Upper lobe of right lung (tissue), 1 donor: ENCODE measurements at places on chromosomes 12 and 14. TPM values are rescaled to one million over a fixed set of nuclear protein-coding genes. Genes with fewer than 3 reads are reported as not detected.

DNA sequence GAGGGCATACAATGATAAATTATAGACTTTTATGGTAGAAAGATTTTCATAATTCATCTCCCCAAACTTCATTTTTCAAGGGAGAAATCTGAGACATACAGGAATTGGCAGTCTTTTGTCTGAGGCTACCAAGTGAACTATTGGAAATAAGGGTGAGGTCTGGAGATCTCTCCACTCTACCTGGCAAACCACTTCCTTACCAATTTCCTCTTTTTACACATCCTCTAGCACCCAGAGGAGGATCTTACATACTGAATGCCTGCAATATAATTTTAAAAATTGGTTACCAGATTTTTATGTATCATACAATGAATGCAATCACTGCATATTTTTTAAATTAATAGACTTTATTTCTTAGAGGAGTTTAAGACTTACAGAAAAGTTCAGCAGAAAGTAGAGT lies 6.6 kb downstream of the PDE6H start:
- no peak for DNase-seq
- H3K27ac ChIP-seq: no peak overlapping the region

DNA sequence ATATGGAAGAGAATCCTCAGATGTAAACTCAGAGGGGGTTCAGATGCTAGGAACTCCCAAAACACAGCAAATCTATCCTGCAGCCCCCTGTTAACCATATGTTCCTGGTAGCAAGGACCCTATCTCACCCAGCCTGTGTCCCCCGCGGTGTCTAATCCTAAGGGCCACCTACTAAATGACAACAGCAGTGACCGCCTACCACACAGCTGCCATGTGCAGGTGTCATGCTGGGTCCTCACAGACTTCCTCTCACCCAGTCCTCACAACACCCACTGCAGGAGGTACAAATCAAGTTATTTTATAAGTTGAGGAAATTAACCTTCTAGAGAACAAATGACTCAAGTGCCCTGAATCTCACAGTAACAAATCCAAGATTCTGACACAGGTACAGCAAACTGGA lies 73.9 kb downstream of the ITPK1 start:
- no peak overlapping the region for H3K4me3 ChIP-seq
- no peak for DNase-seq
- H3K36me3 ChIP-seq: no peaks in the 10 kb centered on the region

SLC17A8 gene
- 0.14 TPM for total RNA-seq

DNA sequence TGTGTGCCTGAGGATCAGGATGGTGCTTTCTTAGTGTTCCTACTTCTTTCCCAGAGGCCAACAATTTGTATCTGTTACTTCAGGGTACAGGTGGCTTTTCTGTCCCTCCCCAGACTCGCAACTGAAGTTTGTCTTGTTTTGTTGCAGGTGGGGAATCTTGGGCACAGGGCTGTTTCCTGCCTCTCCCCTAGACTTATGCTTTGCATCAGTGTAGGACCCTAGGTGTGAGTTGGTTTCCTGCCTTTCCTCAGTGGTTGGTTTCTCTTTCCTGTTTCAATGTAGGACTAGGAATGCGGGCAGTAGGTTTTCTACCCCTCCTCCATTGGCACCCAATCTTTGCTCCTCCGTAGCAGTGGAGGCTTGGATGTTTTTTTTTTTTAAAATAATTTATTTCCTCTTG lies 87.0 kb downstream of the TRMT5 start:
- DNase-seq: no peak
- H3K36me3 ChIP-seq: no peaks in the 10 kb centered on the region

SLC2A14 gene
- not detected for total RNA-seq

- no peak overlapping the region for H3K27ac ChIP-seq
- H3K36me3 ChIP-seq: no peaks in the 10 kb centered on the region
- H3K27me3 ChIP-seq: no peaks in the 10 kb centered on the region
- no peak overlapping the region for H3K4me3 ChIP-seq
Observed at GRCh38 chr14:68401855-68402254, 391.0 kb downstream of the ZFP36L1 start.

CCND2 gene
- 94.2 TPM for total RNA-seq

GRCh38 chr14:92676403-92677086 lies 71.9 kb downstream of the LGMN start:
- H3K27me3 ChIP-seq: no peaks in the 10 kb centered on the region
- H3K27ac ChIP-seq: no peak overlapping the region
- H3K36me3 ChIP-seq: peaks cover 33% of the 10 kb centered on the region
- no peak overlapping the region for H3K4me3 ChIP-seq
- peak; percentile 52 for DNase-seq

- H3K27me3 ChIP-seq: no peaks in the 10 kb centered on the region
- no peak overlapping the region for H3K4me3 ChIP-seq
- H3K36me3 ChIP-seq: no peaks in the 10 kb centered on the region
Observed at GRCh38 chr12:7989827-7990491, 42.6 kb upstream of the FOXJ2 start.

DNA sequence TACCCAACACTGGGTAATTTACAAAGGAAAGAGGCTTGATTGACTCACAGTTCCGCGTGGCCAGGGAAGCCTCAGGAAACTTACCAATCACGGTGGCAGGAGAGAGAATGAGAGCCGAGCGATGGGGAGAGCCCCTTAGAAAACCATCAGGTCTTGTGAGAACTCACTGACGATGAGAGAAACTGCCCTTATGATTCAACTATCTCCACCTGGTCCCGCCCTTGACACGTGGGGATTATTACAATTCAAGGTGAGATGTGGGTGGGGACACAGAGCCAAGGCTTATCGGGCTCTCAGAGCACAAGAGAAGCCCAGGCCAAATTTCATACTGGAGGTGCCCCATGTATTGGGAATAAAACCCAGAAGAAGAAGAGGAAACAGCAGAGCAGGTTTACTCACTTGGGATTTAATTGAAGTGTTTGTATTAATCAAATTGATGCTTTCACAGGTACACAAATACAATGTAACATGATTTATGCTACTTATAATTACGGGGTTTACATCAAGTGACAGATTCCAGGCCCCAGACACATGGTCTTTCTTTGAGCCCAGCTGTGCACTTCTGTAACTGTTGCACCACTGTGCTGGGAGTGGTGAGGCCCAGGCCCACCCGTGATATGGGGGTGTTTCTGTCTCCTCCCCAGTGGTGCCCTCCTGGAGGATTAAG lies 8.2 kb upstream of the CCDC85C start:
- H3K4me1 ChIP-seq: peaks cover 6% of the 10 kb centered on the region
- H3K36me3 ChIP-seq: no peaks in the 10 kb centered on the region
- no peaks in the 10 kb centered on the region for H3K27me3 ChIP-seq
- no peak overlapping the region for H3K4me3 ChIP-seq
- H3K27ac ChIP-seq: no peak overlapping the region
- DNase-seq: no peak

DNA sequence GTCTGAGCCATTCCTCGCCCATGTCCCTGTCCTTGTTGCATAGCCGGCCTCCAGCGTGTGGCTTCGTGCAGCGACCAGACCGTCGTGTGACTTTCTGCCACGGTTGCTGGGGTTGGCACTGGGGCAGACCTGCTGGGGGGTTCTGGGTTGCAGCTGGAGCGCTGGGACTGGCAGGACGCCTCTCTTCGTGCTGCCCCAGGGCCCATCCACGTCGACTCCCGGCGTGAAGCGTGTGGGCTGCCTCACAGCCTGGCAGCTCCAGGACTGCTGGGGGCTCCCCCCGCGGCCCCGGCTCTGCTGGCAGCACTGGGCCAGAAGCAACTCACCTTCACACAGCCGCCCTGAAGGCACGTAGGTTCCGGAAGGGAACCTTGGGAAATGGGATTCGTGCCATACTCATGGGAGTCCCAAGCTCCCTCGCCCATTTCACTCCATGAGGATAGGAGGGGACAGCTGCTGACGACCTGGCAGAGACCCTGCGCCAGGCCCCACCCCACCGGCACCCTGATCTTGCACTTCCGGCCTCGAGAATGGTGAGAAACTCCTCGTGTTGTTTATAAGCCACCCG lies 51.9 kb downstream of the GALNT9 start:
- H3K27me3 ChIP-seq: peaks cover 48% of the 10 kb centered on the region
- no peak for DNase-seq
- no peak overlapping the region for H3K4me3 ChIP-seq
- H3K4me1 ChIP-seq: no peaks in the 10 kb centered on the region

OR6C68 gene
- not detected for total RNA-seq

PAPLN gene
- 20.2 TPM for total RNA-seq

KLRC1 gene
- total RNA-seq: 2.5 TPM

GRCh38 chr12:53729644-53730043 lies 2.4 kb upstream of the CALCOCO1 start:
- H3K27me3 ChIP-seq: no peaks in the 10 kb centered on the region
- H3K4me3 ChIP-seq: no peak overlapping the region
- H3K27ac ChIP-seq: no peak overlapping the region
- H3K4me1 ChIP-seq: peaks cover 21% of the 10 kb centered on the region

DNA sequence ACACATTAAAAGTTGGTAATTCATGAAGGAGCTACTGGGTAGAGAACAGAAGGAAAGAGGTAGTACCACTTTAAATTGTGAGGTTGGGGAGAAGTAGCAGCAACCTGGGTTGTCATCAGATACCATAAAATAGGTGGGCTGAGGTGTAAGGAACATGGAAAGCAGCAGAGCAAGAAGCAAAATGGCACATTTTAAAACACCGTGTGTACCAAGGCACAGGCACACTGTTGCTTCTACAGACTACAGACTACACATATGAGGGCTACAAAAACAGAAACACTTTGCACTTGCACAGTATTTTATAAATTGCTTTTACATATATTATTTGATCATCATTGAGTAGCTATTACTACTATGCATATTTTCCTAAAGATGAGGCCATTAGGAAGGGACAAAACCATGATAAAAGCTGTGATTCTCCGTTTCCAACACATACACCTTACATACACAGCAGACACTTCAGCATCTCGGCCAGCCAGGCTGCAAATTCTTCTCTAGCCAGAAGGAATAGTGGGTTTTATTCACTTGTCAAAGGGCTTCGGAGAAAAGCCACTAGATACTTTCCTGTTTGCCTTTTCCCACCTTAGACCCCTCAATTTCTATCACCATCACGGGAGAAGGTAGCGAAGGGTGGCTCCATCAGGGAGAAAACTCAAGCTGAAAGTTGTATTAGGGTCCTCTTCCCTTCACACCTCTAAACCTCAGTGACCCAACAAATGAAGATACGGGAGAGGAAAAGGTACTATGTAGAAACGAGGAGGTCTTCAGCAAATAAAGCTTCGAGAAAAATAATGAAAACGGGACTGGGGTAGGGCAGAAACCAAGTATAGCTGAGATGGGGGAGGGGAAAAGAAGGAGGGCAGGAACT lies 1.6 kb downstream of the PYM1 start:
- H3K27ac ChIP-seq: peak overlapping the region; percentile 98
- peaks cover 24% of the 10 kb centered on the region for H3K36me3 ChIP-seq
- peaks cover 34% of the 10 kb centered on the region for H3K4me1 ChIP-seq
- no peaks in the 10 kb centered on the region for H3K27me3 ChIP-seq
- H3K4me3 ChIP-seq: peak overlapping the region; percentile 97
- no peak for DNase-seq

- no peaks in the 10 kb centered on the region for H3K4me1 ChIP-seq
- no peaks in the 10 kb centered on the region for H3K27me3 ChIP-seq
- H3K27ac ChIP-seq: no peak overlapping the region
- DNase-seq: no peak
- no peaks in the 10 kb centered on the region for H3K36me3 ChIP-seq
Observed at GRCh38 chr14:97166497-97166896, 369.3 kb downstream of the VRK1 start.

DNA sequence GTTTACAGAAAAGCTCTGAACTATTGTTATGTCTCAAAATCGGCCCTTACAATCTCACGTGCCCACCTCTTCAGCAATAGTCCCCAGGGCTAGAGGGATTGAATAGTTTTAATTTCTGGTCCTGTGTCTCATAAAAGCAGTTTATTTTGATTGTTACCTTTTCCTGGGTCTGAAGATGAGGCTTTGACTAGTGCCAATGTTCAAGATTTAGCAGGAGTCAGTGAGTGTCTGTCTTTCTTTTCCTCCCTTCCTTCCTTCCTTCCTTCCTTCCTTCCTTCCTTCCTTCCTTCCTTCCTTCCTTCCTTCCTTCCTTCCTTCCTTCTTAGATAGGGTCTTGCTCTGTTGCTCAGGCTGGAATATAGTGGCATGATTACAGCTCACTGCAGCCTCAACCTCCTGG lies 24.7 kb upstream of the SOCS2 start:
- H3K4me3 ChIP-seq: no peak overlapping the region
- no peak for DNase-seq
- no peaks in the 10 kb centered on the region for H3K36me3 ChIP-seq
- no peak overlapping the region for H3K27ac ChIP-seq
- no peaks in the 10 kb centered on the region for H3K27me3 ChIP-seq
- H3K4me1 ChIP-seq: no peaks in the 10 kb centered on the region

MMAB gene
- total RNA-seq: 58.0 TPM

- peaks cover 8% of the 10 kb centered on the region for H3K4me1 ChIP-seq
- peak; percentile 94 for DNase-seq
- H3K4me3 ChIP-seq: peak within 1 kb of the TSS; percentile 71
- peak within 1 kb of the TSS; percentile 59 for H3K27ac ChIP-seq
- H3K36me3 ChIP-seq: no peaks in the 10 kb centered on the region
- peaks cover 5% of the 10 kb centered on the region for H3K27me3 ChIP-seq
Observed at GRCh38 chr12:51270067-51270950, at the start of gene SMAGP. TSS of gene SMAGP (minus strand) at chr12:51270415. CDS start at chr12:51269278, 1,137 bp downstream.

- no peak overlapping the region for H3K4me3 ChIP-seq
- no peaks in the 10 kb centered on the region for H3K36me3 ChIP-seq
Observed at GRCh38 chr12:113649256-113649830, 177.7 kb upstream of the LHX5 start.

GLT8D2 gene
- 9.1 TPM for total RNA-seq

GRCh38 chr14:59428581-59429012 lies 36.6 kb downstream of the GPR135 start:
- peaks cover 10% of the 10 kb centered on the region for H3K4me1 ChIP-seq
- no peaks in the 10 kb centered on the region for H3K27me3 ChIP-seq
- no peak overlapping the region for H3K27ac ChIP-seq
- H3K4me3 ChIP-seq: no peak overlapping the region
- no peak for DNase-seq

DNA sequence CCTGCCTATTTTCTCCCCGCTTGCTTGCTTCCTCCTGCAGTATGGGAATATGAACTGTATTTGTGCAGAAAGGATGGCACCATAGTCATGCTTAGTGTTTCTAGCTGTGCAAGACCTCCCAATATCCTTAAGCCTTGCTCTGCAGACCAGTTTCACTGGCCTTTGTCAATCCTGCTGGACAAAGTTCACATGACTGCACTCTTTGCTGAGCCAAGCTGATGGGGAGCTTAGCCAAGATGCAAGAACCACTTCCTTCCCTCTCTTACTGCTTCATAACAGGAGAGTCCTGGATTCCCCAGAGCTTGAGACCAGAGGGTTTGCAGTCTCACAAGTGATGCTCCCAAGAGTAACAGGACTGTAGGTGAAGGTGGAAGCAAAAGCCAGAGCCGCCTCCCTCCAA lies 3.8 kb downstream of the ASIC1 start:
- DNase-seq: no peak
- no peaks in the 10 kb centered on the region for H3K36me3 ChIP-seq
- H3K27me3 ChIP-seq: peaks cover 18% of the 10 kb centered on the region

OGFOD2 gene
- total RNA-seq: 13.7 TPM

KLRC3 gene
- total RNA-seq: not detected

DNA sequence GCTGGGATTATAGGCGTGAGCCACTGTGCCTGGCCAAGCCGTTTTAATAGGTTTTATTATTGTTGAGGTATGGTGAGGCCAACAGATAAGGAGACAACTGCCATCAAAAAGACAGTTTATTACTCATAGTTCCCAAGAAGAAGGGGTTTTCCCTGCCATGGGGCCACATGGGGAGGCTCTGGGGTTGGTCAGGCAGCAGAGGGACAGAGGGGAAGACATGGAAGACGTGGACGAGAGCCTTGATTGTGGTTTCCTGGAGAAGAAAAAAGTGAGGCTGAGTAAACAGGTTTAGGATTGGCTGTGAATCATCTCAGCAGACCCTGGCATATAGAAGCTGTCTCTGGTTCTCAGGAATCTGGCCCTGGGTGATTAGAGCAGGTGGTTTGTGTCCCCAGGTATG lies 69.9 kb downstream of the FOXN4 start:
- H3K4me3 ChIP-seq: no peak overlapping the region
- H3K27ac ChIP-seq: no peak overlapping the region
- no peak for DNase-seq
- H3K36me3 ChIP-seq: peaks cover 91% of the 10 kb centered on the region
- no peaks in the 10 kb centered on the region for H3K4me1 ChIP-seq
- no peaks in the 10 kb centered on the region for H3K27me3 ChIP-seq

NRL gene
- total RNA-seq: 2.8 TPM
